ENCODE measurements at places on chromosomes 12 and 14.

- no peak for DNase-seq
Observed at GRCh38 chr12:132603240-132604150, 6.9 kb downstream of the LRCOL1 start.

DNA sequence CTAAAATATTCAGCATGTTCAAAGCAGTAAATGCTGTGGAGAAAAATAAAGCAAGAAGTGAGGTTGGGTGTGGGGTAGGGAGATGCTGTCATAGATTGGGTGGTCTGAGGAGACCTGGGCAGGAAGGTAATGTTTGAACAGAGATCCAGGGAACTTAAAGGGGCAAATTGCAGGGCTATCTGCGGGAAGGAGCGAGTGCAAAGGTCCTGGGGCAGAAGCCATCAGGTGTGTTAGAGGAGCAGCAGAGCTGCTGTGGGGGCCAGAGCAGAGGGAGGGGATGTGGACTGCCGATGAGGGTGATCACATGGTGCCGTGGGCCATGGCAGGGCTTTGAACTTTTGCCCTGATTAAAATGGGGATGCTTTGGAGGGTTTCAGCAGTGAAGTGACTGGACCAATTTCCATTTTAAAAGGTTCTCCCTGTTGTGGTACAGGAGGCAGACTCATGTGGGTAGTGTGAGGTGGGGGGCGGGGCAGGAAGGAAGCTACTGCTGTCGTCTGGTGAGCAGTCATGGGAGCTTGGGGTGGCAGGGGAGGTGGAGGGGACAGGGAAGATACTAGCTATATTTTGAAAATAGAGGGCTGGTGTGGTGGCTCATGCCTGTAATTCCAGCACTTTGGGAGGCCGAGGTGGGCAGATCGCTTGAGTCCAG lies 145.0 kb downstream of the AACS start:
- DNase-seq, result no peak

- peak; percentile 40 for DNase-seq
Observed at GRCh38 chr14:80955416-80955941, at the start of gene TSHR. Gene TSHR (plus strand): TSS chr14:80955621. CDS start chr14:80955681, 60 bp downstream.

DNA sequence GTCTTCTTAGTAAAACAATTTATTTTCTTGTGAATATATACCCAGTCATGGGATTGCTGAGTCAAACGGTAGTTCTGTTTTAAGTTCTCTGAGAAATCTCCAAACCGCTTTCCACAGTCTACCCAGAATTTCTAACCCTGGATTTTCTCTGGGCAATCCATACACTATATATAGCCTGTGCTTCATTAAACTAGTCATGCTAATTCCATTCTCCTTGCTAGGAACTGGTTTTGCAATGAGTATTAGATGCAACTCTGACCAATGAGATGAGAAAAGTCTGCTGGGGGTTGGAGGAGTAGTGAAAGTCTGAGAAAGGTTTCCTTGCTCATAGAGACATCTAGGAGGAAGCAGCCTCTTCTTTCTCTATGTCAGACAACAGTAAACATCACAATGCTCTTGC lies 196.1 kb upstream of the CDKN3 start:
- DNase-seq, result no peak

- DNase-seq, result no peak
Observed at GRCh38 chr12:24232531-24232930, 283.1 kb upstream of the SOX5 start.

DNA sequence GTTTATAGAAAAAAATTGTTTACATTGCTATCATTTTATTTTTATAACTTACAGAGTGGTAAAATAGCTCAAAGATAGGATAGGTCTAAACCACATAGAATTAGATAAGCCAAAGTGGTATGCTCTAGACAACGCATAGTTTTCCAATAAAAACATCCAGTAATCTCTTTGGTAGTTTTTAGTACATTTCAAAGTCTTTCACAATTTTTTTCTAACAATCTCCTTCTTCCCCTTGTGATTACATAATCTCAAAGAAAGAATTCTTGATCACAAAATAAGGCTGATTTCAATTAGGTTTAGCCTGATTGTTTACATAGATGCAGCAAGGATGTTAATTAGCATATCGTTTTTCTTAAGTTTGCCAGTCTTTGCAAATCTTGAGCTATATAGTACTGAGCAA lies 460.0 kb downstream of the FUT8 start:
- DNase-seq, result no peak

DNA sequence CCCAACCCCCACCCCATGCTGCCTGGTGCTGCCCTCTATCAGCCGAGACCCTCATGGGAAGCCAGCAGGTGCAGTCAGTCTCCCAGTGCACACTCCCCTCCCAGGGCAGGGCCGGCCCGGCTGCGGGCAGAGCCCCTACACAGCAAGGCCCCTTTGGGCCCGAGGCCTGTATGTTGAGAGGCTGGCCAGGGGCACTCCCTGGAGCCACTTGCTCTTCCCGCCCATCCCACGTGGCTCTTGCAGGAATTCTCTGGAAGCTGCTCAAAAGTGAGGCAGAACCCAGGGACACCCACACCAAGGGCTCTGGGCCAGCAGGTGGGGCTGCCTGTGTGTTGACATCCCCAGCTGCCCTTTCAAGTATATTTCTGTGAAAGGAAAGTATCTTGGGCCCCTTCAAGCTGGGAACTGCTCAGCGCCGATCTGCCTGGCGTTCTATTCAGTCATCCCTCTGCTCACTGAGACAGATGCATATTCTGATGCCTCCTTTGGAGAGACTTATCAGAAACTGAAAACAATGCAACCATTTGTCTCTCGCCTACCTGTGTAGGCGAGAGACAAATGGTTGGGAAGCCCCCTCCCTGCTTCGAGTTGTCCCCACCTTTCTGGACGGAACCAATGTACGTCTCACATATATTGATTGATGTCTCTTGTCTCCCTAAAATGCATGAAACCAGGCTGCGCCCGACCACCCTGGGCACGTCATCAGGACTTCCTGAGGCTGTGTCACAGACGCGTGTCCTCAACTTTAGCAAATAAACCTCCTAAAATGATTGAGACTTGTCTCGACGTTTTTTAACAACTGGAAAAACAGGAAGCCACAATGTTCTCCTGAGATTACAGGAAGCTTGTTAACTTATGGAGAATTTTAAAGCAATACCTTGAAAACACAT lies 6.0 kb downstream of the GPR132 start:
- DNase-seq, result peak; percentile 44

DNA sequence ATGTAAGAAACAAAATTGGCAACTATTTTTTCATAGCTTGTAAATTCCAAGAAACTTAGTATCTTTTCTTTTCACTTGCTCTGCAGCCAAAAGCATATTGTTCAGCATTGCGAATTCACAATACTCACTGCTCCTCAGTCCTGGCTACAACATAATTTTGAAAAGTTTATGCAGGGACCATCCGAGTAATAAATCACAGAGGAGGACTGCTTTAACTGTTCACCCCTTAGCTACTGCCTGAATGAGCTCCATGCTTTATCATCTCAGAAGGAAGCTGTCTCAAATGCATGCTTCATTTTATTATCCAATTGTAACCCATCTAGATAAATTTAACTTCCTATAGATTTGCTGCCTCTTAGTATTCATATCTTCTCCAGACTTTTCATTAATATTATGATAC lies 827.8 kb downstream of the DIO2 start:
- no peak for DNase-seq

DNA sequence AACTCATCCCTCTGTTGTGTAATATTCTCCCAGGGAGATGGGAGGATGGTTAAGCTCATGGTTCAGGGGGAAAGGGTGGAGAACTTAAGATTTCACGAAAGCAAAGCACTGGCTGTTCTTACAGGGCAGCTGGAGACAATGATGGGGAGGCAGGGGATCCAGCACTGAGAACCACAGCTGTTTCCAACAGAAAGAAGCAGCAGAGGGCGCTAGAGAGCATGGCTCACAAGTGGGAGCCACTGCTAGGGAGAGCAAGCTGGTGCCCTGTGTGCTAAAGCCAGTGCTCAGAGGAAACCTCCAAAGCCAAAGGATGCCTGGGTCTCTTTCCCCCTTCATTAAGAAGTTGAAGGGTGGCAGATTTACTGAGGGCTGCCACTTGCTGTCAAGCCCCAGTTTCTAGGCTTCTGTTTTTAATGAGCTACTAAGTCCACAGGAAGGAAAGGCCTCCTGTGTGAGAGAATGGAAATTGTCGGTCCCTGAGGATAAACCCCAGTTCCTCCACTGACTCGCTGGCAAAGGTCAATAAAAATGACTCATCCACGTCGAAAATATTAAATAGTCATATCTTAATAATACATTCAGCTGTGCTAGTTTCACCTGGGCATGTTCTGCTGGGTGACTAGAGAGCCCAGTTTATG lies 199.7 kb downstream of the ANO2 start:
- peak; percentile 85 for DNase-seq

GRCh38 chr12:53938326-53939140 lies at the start of gene HOXC13:
Gene HOXC13 (plus strand): TSS chr12:53938831. CDS start chr12:53938907, 76 bp downstream.
- peak; percentile 85 for DNase-seq

DNA sequence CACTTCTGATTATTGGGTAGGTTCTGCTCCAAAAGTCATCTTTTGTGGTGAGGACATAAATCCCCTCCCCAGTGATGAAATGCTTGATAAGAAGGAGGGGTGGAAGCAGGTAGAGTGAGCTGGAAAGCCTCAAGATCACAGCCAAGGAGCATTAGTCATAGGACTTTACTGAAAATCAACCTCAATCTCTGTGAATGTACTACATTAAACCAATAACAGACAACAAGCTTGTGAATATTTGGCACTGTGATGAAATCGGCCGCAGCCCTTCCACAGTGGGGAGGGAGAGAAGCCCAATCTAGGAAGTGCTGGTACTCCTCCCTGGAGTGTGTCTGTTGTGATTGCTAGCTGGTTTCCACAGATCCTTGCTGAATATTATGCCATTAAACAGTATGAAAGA lies 41.2 kb upstream of the PTCSC3 start:
- no peak for DNase-seq

DNA sequence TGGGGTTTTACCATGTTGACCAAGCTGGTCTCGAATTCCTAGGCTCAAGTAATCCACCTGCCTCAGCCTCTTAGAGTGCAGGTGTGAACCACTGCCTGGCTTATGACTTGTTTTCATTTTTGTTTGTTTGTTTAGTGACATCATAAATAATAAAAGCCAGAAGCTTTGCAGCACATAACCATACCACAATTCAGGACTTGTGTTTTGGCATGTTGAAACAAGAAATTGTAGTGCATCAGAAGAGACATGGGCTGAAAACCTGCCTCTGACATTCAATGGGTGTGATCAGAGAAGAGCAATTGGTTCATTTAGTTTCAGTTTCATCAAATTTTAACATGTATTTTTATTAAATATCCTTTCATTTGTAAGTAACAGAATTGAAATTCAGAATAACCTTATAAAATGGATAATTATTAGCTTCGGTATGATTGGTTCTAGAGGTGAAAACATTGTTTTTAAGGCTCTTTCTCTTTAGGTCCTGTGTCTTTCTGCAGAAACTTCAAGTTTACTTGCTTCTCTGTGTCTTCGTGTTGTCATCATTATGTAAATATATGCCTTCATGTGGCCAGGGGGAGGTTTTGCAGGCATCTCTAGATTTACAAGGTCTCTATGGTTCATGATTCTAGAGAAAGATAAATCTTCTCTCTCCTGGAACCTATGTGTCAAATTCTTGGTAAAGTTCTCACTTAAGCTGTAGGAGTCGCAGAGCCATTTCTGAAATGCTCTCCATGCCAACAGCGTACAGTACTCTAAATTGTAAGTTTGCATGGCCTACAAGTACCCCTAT lies 312.0 kb downstream of the KCNC2 start:
- DNase-seq, result no peak

DNA sequence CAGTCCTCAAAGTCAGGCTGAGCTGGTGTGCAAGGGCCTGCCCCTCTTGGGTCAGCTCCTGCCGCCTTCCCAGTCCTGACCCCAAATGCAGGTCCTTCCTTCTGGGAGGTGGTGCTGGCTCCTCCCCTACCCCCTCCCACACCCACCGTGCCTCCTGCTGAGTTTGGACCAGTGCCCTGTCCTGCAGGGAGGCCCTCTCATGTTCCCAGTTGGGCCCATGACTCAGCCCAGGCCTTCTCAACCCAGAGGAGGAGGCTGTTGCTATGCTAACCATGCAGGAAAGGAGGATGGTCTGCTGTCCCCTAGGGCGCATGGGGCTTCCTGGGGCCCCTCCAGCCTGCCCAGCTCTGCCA lies 4.4 kb downstream of the ZBTB42 start:
- DNase-seq, result no peak

DNA sequence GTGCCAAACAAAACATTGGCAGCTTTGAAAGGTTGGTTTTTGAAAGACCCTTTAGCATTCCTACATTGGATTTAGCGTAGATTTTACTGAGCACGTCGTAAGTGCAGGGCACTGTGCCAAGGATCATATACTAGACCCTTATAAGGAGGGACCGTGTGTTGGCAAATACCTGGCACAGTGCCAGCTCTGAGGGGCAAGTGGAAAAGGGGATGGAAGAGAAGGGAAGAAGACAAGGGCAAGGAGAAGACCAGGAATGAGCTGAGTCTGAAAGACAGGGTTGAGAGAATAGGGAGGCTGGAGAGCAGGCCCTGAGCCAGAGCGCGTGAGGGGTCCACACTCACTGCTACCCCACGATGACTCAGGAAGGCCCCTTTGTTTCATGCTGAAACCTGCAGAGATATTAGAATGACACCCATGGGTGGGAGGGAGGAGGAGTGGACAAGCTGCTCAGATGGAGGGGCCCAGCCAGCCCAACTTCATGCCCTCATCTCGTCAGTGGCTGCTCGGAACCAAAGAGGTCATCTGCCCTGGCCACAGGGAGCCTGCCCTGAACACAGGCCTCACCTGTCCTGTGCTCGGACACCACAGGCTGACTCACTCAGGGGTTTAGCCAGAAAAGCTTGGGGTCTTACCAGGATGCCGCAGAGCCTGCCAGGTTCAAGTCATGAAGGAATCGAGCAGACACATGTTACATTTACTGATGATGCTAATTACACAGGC lies 25.0 kb downstream of the RAB35 start:
- DNase-seq, result no peak

DNA sequence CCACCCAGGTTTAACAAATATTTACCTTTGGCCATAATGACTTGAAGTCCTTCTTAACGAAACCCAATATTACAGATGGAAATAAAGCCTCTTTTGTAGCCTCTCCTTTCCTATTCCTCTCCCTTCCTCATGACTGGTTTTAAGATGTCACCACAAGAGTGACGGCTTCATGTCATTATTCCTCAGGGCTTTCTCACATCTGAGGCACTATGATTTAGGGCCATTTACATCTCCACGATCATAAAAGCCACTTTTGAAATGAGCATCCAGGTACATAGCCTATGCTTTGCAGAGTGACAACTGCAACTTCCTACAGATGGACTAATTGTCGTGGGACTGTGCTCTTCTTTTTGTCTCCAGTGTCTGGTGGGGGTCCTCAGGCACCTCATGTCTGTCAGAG lies 32.3 kb upstream of the DACT1 start:
- DNase-seq, result no peak

Measured in D341Med (cell line).